Stimulated activated CD8-positive, alpha-beta memory T cell treated with anti-CD3 and anti-CD28 coated beads, Interleukin-15, amount 100 ng/mL, for 48 hours (primary cell): ENCODE measurements at places on chromosomes 11 and 22.

GRCh38 chr11:111792955-111793500 is 26.8 kb upstream of the PPP2R1B start:
- DNase-seq, result no peak

- no peak for DNase-seq
These were observed 37.5 kb downstream of the ZC3H12C start for GRCh38 chr11:110130642-110131238.

DNA sequence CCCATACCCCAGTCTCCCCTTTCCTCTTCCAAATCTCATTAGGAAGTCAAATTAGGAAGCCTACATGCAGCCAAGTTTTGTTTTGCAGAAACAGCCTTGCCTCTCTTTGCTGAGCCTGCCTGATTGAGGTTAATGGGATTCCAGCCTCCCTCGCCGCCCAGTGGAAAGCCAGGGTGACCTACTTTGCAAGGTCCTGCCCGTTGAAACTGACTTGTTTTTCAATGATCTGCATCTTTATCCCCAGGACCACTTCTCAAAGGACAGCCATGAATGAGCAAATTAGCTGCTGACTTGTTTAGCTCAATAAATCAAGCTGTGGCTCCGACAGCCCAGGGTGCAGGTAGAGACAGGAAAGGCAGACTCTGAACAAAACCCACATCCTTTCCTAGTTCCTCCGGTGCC is 110.4 kb downstream of the RRAS2 start:
- no peak for DNase-seq

GRCh38 chr11:30110691-30111090 is 93.9 kb upstream of the KCNA4 start:
- no peak for DNase-seq

DNA sequence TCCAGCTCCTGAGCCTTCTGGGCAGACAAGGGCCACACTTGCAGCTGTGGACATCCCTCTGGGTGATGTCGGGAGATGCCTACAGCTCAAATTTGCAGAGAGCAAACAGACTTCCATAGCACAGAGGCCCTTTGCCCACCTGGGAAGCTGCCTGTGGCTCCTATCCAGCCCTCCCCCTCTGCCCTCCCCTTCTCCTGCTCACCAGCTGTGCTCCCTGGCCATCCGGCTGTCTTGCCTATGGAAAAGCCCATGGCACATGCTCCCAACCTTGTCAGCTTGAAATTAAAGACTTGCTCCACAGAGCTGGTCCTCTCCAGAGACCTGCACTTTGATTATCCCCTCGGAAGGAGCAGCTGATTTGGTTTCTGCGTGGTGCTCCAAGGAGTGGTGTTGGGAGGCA is 118.9 kb upstream of the NECTIN1 start:
- no peak for DNase-seq

- no peak for DNase-seq
These were observed 11.8 kb downstream of the KCTD21 start for GRCh38 chr11:78176605-78177141.

DNA sequence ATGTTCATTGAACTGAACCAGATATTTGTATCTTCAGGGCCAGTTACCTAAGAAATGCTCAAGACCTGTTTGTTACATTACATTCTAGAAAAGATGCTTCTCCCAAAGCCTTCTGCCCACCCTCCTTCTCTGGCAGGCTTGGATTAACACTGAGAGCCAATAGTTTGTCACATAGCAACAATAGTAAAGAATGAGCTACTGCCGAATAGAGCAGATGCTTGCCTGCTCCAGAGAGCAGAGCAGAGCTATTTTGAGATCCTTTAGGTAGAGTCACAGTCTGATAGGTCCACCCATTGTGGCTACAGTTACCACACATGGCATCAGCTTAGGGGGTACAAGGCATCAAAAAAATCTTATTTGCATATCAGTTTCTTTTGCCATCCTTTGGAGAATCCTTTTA is 13.5 kb upstream of the EP300 start:
- DNase-seq, result no peak

GRCh38 chr11:119599864-119600541 is 129.0 kb downstream of the NECTIN1 start:
- no peak for DNase-seq

GRCh38 chr11:5036669-5037068 is 9.7 kb upstream of the OR52J3 start:
- no peak for DNase-seq

GRCh38 chr22:21961886-21962654 is 9.4 kb upstream of the PPM1F start:
- no peak for DNase-seq

DNA sequence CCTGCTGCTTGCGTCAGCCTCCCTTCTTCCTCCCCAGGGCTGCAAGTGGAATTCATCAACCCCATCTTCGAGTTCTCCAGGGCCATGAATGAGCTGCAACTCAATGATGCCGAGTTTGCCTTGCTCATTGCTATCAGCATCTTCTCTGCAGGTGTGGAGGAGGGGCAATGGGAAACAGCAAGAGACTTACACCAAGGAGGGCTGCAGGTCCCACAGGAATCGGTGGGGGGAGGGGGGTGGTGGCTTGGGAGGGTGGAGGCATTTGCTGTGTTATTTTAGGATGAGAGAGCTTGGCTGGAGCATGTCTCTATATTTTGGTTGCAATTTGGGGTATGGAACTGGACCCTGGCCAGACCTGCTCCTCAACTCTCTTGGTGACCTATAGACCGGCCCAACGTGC is 2.1 kb upstream of the MADD start:
- no peak for DNase-seq

- DNase-seq, result no peak
These were observed 9.5 kb upstream of the MS4A4E start for GRCh38 chr11:60252213-60253108.
